ENCODE measurements at places on chromosomes 1 and 21.

DNA sequence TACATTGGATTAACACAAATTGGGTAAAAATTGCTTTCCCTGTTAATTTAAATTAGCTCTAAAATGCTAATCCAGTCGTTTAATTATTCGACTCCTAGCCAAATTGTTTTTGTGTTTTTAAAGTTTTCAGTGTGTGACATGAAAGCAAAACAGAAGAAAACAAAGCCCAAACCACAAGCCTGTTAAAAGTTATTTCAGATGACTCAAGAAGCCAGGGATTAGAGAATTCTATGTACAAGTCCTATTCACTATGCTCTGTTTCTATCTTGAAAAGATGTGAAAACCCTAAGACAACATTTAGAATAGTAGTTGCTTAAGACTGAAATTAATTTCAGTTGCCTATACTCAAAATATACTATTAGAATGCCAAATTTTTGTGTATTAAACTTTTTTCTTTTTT, 294.8 kb upstream of the ADAMTS5 start:
- no peak for DNase-seq

- DNase-seq, result no peak
Observed at GRCh38 chr21:42793774-42794173, 85.6 kb downstream of the WDR4 start.

- no peak for DNase-seq
Observed at GRCh38 chr1:54158071-54158470, 5.3 kb upstream of the CDCP2 start.

DNA sequence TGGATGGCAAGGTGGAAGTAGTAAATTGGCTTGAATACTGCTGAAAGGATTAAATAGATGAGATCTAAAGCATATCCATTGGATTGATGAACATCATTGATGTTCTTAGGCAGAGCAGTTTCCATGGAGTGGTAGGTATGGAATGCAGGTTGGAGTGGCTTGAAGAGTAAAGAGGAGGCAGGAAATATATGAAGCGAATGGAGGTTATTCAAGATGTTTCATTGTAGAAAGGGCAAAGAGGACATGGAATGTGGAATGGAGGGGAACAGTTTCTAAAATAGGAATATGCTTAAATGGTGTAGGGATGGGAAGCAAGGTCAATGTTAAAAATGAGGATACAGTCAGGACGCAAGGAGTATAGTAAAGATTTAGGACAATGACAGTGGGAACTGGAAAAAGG, 6.1 kb downstream of the OSBPL9 start:
- no peak for DNase-seq

DNA sequence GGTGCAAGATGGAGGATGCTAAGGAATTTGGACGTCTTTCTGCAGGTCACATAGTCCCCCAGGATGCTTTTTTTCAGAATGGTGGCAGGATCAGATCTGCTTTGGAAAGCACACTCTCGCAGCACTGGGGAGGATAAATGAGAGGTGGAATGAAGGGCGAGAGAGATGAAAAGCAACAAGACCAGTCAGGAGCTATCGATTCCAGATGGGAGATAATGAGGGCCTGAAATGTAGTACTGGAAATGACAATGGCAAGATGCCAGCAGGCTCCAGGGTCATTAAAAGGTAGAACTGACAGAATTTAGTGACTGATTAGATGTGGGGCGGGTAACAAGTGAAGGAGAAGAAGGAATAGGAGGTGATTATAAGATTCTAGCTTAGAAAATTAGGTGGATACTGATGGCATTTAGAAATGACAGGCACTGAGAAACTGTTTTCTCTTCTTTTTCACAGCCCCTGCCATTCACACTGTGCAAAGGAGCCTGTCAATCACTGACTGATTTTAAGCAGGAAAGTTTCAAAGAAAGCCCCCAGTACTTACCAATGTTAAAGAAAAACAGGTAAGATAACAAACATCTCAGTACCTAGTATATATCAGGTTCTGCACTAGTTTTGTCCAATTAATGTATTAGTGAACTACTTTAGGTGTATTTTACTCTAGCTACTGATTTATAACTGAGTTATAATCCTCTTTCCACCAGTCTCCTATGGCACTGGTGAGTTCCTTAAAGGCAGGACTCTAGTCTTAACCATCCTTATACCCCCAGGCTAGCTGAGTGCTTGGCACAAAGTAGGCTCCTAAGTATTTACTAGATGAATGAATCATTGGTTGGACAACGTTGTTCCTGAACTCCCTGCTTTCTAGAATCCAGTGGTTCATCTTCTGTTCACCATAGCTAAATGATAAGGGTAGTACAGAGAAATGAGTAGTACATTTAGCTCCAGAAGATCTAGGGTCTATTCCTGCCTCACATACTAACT, 9.2 kb downstream of the PIGM start:
- no peak for DNase-seq

- no peak for DNase-seq
Observed at GRCh38 chr21:41749286-41749685, 17.6 kb downstream of the RIPK4 start.

- DNase-seq, result no peak
Observed at GRCh38 chr1:206829875-206830274, 35.5 kb upstream of the IL20 start.

- no peak for DNase-seq
Observed at GRCh38 chr1:80917225-80917624, 883.5 kb upstream of the ADGRL2 start.

GRCh38 chr21:37199057-37199924, 67.8 kb downstream of the VPS26C start:
- DNase-seq, result no peak

DNA sequence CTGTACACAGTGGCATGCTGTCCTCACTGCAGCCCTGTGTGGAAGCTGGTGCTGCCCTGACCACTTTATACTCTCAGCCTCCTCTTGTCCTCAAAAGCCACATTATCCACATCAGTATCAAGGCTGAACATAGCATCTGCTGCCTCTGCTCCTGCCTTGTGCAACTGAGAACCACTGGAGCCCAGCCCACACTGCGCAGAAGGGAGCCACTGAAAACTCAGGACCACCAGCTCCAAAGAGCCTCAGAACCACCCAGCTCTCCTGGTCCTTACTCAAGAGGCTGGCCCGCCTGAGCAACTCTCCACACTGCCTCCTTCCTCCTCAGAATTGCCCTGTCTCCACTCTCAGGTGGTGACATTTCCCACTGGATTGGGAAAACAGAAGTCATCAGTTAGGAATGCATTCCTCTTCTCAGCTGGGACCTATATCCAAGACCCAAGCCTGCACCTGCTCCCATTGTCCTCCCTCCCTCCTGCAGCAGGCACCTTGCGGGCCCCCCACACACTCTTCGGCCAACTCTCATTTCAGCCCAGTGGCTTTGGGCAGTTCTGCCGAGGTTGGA, 7.0 kb upstream of the KISS1 start:
- DNase-seq, result no peak

DNA sequence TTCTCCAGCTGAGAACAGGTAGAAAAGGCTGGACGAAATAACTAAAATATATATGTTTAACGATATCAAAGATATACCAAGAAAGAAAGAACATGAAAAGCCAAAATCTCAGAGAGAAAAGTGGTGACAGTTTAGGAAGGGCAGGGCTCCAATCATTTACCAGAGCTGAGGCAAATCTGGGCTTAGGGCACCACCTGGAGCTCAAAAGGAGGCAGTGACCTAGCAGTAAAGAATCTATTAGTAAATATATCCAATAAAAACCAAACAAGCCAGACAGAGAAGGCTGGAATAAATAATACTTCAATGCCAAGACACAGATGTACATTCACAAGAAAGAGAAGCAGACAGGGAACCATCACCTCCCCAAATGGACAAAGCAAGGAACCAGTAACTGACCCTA, 43.5 kb downstream of the CHIA start:
- DNase-seq, result no peak

DNA sequence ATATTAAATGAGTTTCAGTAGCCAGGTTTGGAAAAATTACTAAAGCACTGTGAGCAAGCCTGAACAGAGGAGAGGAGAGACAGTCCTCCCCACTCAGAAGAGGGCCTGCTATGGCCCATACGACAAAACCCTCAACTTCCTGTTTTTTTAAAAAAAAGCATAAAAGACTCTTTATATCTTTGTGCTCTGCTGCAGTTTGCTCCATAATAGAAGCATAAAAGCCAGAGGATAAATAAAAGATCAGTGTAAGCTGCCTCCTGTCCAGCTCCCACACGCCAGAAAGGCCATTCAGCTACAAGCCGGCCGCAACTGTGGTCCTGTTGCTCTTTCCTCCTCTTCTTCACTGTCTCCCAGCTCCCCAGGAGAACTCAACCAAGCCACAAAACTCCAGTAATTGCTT, 37.8 kb downstream of the NID1 start:
- no peak for DNase-seq

DNA sequence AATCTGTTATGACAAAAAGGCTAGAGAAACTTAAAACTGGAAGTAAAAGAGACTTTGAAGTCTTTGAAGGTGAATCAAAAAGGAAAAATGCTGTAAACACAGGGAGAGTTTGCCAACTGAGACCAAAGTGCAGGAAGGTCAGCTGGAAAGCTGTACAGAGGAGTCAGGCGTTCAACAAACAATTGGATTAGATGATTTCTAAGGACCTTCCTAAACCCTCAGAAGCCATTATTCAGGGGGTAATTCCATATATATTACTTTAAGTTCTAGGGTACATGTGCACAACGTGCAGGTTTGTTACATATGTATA, 156.8 kb downstream of the ZBTB18 start:
- DNase-seq, result no peak

GRCh38 chr1:93471911-93472310, 24.0 kb downstream of the FNBP1L start:
- no peak for DNase-seq

- DNase-seq, result no peak
Observed at GRCh38 chr1:35115459-35116383, 36.5 kb downstream of the ZMYM1 start.

- DNase-seq, result no peak
Observed at GRCh38 chr1:177981200-177981599, 11.3 kb upstream of the SEC16B start.

GRCh38 chr1:169115891-169116585, 9.5 kb downstream of the ATP1B1 start:
- no peak for DNase-seq

DNA sequence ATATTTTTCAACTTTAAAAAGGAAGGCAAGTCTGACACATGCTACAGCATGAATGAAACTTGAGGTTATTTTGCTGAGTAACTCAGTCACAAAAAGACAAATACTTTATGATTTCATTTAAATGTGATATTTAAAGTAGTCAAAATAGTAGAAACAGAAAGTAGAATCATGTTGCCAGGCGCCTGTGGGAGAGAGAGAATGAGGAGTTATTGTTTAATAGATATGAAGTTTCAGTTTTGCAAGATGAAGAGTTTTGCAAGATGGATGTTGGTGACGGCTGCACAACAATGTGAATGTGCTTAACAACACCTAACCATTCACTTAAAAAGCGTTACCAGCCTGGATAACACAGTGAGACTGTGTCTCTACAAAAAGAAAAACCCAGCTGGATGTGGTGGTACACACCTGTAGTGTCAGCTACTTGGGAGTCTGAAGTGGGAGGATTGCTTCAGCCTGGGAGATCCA, 20.7 kb upstream of the ATP1A1 start:
- DNase-seq, result no peak

DNA sequence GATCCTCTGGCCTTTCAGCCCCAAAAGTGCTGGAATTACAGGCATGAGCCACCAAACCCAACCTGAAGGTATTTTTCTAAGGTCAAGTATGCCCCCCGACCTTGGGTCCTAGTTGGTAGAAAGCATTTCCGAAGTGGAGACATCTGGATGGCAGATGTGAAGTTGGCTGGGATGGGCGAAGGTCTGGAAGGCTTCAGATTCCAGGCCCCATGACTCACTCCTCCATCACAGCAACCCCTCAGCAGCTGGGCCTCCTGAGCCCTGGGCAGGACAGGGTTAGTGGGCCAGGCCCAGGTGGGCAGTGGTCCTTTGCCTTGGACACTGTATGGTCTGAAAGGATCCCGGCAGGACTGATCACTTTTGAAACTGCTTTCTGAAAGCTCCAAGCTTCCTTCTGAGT, 23.3 kb downstream of the NAV1 start:
- no peak for DNase-seq

DNA sequence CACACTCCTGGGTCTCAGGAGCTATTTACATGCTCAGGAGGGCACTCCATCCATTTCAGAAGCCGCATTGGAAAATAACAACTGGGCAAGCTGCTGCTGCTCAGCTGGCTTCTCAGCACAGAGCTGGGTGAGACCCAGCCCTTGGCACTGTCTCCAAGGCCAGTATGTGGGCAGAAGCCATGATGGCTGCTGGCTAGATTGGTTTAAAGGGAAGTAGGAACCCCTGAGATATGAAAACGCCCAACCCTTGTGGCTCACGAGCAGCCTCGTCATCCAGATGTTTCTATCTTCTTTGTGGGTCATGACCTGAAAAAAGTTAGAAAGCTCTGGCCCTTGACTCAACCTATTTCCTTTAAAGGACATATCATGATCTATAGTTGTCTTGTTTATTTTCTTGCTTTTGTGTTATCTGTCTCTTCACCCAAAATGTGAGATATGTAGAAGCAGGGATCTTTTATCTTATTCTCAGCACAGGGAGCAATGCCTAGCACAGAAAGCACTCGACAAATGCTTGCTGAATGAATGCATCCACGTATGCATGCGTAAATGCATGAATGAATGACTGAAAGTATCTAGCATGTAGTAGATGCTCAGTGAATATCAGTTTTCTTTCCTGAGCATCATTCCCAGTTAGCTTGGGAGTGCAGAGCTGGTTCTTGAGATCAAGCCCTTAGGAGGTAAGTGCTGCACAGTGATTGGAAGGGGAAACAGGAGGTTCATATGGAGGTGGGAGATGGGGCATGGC, 11.6 kb downstream of the MYBPH start:
- no peak for DNase-seq

DNA sequence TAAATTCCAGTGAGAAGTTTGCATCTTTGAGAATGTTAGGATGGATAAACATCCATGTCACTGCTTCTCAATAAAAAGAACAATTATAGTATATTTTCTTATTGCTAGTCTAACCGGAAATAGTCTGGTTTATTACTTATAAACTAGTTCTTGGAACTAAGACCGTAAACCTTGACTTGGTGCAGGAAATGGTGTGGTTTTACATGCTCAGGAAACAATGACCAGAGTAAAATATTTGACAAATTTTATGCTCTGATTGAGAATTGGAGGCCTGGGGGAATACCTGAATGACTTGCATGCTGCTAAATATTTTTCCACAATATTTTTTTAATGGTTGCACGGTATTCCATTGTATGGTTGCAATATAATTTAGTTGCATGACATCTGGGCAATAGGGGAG, 76.3 kb downstream of the XCL2 start:
- no peak for DNase-seq

GRCh38 chr21:35648512-35648911, 411.8 kb downstream of the SETD4 start:
- no peak for DNase-seq

- no peak for DNase-seq
Observed at GRCh38 chr1:72010094-72010431, 272.3 kb downstream of the NEGR1 start.

- no peak for DNase-seq
Observed at GRCh38 chr1:156937883-156938282, 17.5 kb downstream of the LRRC71 start.

- DNase-seq, result no peak
Observed at GRCh38 chr1:11470912-11471311, 8.0 kb upstream of the DISP3 start.

- no peak for DNase-seq
Observed at GRCh38 chr1:226676381-226676780, 62.7 kb downstream of the ITPKB start.

GRCh38 chr1:30329263-30329753, 394.1 kb downstream of the MATN1 start:
- no peak for DNase-seq

Measured in activated CD8-positive, alpha-beta memory T cell treated with anti-CD3 and anti-CD28 coated beads for 1 hour (primary cell).